ENCODE measurements at places on chromosomes 13 and 19.

DNA sequence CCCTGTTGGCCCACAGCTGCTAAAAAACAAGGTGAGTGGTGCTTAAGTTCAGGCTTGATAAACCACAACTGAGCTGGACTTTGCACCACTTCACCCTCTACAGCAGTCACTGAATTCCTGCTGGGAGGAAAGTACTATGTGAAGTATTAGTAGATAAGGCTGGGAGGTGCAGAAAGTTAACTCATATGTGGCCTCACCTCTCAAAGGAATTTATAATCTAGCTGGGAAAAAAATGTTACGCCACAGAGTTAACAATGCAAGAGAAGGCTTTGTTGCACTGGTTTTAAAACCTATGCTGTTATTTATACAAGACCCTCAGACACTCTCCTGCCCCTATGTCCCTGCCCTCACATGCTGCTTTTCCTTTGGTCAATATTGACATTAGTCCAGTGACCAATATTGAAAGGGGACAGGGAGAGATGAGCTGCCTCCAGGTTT is 60.9 kb downstream of the LIG4 start:
- no peak for DNase-seq

- no peak for DNase-seq
Observed at GRCh38 chr19:6225232-6225865, 54.4 kb downstream of the MLLT1 start.

DNA sequence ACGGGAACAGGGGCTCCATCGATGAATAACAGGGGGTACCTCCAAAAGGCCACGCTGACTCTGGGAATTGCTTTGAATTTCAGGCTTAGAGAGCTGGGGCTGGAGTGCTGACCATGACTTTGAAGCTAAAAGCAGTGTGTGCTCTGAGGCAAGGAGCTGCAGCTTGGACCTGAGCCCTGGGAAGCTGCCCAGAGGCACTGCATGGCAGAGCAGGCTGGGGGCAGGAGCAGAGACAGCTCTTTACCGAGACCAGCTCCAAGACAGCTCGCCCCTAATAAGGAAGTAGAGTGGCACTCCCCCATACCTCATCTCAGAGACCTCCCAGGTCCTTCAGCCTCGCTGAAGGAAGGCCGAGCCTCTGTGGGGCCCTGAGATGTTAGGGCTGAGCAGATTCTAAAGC is 200.2 kb downstream of the COL4A1 start:
- no peak for DNase-seq

DNA sequence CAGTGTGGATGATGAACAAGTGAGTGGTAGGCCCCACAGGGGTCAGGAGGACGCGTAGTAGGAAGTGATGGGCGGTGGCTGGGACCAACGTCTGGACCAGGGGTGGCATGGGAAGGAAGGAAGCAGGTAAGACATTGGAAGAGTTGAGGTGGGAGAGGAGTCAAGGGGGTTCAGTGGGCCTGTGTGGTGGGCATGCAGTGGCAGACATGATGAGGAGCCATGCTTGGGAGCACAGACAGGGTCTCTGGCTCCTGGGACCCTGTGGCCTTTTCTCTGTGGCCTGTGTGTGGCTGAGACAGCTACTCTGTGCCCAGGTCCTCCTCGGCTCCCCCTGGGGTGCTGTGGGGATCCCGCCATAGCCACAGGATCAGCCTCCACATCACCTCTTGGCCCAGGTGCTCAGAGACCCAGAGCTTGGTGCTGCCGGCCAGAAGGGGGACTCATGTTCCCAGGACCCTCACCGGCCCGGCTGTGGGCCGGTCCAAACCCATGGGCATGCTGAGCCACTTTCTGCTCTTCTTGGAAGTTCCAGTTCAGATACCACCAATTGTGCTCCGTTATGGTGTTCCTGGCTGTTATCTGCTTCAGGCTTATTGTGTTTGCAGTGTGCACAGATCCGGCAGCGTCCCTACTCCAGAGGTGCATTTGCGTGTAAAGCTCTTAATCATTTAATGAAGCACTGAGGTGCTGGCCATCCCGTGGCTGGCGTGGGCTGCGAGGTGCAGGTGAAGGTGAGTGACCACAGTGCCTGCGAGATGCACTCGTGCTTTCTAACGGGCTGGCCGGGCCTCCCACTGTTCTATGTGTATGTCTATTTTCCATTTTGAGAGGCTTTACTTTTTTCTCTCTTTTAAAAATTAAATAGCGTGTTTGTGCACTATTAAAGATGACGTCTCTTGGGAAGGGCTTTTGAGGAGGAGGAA is 147.9 kb downstream of the TEX29 start:
- no peak for DNase-seq

- DNase-seq: no peak
Observed at GRCh38 chr19:46901701-46902401, 41.1 kb downstream of the ARHGAP35 start.

DNA sequence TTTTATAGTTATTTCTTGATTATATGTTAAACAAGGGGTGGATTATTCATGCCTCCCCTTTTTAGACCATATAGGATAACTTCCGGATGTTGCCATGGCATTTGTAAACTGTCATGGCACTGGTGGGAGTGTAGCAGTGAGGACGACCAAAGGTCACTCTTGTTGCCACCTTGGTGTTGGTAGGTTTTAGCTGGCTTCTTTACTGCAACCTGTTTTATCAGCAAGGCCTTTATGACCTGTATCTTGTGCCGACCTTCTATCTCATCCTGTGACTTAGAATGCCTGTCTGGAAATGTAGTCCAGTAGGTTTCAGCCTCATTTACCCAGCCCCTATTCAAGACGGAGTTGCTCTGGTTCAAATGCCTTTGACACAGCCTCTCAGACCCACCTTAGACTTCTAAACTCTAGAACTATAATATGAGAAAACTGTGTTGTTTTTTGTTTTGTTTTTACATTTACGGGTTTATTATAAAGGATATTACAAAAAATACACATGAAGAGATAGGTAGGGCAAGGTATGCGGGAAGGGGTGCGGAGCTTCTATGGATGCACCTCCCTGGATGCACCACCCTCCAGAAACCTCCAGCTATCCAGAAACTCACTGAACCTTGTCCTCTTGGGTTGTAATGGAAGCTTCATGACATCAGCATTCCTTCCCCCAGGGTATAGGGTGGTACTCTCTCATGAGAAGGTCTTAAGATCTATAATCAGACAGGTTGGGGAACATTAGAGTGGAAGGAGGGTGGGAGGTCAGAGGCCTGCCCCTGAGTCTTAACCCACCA is 15.8 kb upstream of the SPRYD7 start:
- no peak for DNase-seq

GRCh38 chr19:27962264-27962663 is 1250.7 kb downstream of the UQCRFS1 start:
- DNase-seq: no peak

- DNase-seq: no peak
Observed at GRCh38 chr19:55519451-55520311, 17.3 kb downstream of the SBK2 start.

DNA sequence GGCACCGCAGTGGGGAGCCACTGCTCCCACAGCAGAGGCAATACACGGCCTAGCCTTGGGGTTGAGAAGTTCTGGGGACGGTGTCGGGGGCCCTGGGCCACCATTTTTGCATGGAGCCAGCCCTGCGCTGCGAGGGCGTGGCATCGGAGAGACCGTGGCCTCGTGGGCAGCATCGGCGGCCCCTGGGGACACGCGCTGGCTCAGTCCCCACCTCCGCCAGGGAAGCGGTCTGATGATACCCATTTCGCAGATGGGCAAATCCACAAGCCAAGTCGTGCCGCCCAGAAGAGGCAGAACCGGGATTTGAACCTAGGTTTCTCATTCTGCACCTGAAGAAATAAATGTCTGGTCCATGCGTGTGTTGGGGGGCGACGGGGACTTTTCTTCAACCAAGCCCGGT is 1.2 kb upstream of the UPK1A start:
- DNase-seq: no peak
